COR-L47 (cell line): ENCODE measurements at places on chromosomes 3 and 15.
A peak's percentile ranks its signal among the peaks of the same experiment; 100 is the strongest.

GRCh38 chr15:55703873-55704301 lies 39.1 kb downstream of the PRTG start:
- no peak for DNase-seq

DNA sequence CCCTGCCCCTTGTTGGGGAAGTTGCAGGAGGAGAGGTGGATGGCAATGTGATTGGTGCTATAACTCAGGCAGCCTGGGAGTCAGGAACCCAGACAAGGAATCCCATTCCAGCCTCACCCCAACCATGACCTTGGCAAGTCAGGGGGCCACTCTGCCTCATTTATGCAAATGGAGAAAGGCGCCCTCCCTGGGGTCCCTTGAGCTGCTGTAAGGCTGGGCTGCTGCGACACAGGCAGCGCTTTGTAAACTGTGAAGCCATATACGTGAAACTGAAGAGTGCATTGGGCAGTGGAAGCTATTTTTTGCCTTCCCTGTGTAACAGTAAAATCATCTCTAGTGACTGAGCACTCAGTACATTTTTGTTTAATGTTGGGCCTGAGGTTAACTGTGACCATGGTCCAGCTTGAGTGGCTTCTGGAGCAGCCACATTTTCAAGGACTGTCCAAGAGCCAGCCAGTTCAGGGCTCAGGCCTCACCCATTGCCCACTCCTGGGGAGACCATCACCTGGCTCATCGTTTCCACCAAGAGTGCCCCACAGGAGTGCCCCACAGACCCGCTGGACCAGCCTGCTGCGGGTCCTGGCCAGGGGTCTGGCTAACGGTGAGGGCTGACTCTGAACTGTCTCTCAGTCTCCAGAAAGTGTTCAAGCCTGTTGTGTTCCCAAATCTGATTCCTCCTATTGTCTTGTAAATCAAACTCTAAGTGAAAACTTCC lies 27.9 kb downstream of the KIF7 start:
- DNase-seq, result no peak

DNA sequence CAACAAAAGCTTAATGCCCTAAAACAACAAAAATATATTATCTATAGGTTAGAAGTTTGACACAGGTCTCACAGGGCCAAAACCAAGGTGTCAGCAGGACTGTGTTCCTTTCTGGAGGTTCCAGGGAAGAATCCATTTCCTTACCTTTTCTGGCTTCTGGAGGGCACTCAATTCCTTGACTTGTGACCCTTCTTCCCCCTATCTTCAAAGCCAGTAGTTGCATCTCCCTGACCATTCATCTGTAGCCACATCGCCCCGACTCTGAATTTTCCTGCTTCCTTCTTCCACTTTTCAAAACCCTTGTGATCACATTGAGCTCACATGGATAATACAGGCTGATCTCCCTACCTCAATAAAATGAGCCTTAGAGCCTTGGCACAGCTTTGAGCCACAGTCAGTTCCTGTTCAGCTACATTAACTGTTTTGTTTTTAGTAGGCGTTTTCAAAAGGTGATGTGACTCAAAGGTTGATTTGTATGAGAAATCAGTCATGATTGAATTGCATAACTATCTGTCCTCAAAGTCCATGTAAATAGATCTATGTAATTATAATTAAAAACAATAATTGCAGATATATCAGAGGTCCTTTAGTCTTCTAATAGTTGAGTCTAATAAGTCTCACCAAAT lies 12.4 kb downstream of the PFN2 start:
- DNase-seq, result no peak

GRCh38 chr3:120601554-120601953 lies 5.4 kb downstream of the NDUFB4 start:
- DNase-seq, result no peak

- no peak for DNase-seq
Observed at GRCh38 chr3:177590826-177591225, 393.5 kb upstream of the TBL1XR1 start.

GRCh38 chr3:101081999-101082398 lies 88.8 kb upstream of the ABI3BP start:
- no peak for DNase-seq

DNA sequence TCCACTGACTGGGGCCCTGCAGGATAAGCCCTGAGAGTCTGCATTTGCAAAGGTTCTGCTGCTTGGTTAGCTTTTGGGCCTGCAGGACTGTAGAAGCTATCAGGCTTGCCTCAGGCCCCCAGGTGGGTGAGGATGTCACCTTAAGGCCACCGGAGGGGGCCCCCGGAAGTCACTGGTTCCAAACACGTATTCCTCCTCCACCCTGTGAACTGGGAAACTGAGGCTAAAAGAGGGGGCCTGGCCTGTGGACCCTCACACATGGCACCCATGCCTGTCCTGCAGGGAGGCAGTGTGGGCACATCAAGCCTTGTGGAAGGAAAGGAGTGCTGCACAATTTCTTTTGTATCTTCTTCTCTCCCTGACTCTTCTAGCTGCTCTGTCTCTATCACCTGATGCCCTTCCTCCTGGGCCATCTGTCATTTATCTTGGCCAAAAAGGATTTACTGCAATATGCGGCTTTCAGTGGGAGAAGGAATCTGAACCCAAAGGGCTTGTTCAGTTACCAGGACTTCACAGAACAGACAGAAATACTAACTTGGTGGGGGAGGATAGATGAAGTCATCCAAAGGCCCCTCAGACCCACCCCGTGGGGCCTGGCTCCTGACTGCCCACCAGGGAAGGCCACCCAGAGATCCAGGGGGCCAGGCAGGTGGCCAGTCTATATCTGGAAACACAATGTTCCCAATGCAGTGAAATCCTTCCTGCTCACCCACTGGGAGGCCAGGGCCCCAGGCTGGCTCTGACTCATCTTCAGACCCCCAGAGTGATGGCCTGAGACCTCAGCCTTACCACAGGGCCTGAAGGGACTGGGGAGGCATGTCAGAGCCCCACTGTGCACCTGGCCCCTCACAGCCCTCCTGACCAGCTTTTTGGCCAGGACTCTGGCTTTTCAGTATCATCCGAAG lies 18.3 kb downstream of the UBAP1L start:
- no peak for DNase-seq

DNA sequence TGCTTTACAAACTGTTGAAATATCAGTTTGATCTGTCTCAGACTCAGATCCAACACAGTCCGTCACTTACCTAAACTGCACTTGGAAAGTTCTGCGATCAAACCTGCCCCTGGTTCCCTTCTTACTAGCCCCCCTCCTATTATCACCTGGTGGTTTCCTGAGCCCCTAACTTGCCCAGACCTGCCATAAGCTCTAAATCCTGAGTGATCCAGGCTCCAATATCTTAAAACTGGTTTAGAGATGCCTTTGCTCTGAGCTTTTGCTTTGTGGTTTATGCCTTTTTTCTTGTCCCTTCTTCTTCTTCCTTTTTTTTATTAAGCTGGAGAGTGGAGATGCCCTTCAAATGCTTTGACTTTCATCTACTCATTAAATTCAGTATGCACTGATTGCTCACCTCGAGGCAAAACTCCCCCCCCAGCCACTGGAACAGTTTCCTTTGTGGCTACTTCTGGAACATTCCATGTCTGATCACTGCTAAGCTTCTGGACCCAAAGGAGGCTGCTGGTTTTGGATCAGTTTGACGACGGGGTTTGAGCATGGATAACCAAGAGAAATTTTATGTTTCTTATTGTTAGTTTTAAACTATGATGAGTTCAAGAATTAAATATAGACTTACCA lies 3.5 kb upstream of the ITGB5 start:
- no peak for DNase-seq

- DNase-seq, result no peak
Observed at GRCh38 chr3:184666442-184666841, 45.4 kb downstream of the MAGEF1 start.

- peak; percentile 13 for DNase-seq
Observed at GRCh38 chr15:88894348-88894818, 961 bp downstream of the HAPLN3 start.

DNA sequence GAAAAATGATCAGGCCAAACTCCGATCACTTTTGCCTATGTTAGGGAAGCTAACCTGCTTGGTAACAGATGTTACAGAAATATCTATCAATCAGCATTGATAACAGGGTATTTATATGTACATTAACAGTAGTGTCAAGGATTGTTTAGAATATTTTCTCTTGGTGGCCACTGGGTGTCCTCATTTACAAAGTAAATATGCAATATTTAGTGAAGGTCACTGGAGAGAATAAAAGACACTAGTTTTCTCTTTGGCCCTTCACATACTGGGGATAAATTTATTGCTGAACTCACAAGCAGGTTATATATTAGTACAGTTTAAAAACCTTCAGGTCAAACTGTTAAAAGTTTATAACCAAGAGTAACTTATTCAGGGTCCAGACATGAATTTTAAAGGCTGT lies 69.0 kb downstream of the TIGIT start:
- peak; percentile 52 for DNase-seq

GRCh38 chr3:37349640-37350039 lies 175.3 kb upstream of the LRRFIP2 start:
- no peak for DNase-seq

GRCh38 chr3:197559651-197560050 lies 3.9 kb upstream of the BDH1 start:
- DNase-seq, result no peak

- DNase-seq, result no peak
Observed at GRCh38 chr3:71309886-71310285, 273.6 kb downstream of the FOXP1 start.

GRCh38 chr15:50881121-50882048 lies 27.1 kb upstream of the AP4E1 start:
- no peak for DNase-seq

GRCh38 chr15:39701988-39702387 lies 80.7 kb downstream of the FSIP1 start:
- no peak for DNase-seq

DNA sequence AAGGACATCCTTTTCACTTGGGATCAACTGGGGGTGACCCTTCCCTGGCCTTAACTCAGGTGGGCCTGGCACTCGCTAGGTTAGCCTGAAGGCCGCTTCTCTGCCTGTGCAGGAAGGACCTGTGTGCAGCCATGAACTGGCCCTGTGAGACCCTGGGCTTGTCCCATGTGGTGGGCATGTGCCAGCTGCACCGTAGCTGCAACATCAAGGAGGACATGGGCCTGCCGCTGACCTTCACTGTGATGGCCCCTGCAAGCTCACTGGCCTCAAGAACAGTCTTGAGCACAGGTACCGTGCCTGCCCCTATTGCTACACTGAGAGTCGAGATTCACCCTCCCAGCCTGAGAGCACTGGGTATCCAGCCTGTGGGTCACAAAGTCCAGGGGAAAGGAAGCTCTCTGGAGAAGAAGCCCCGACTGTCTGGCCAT lies 43.0 kb downstream of the SAXO2 start:
- DNase-seq, result no peak

GRCh38 chr15:50798684-50799083 lies 33.2 kb upstream of the SPPL2A start:
- no peak for DNase-seq

- DNase-seq, result no peak
Observed at GRCh38 chr3:188518835-188519452, 365.0 kb downstream of the LPP start.

GRCh38 chr3:63908081-63908736 lies 4.0 kb downstream of the SCAANT1 start:
- no peak for DNase-seq

DNA sequence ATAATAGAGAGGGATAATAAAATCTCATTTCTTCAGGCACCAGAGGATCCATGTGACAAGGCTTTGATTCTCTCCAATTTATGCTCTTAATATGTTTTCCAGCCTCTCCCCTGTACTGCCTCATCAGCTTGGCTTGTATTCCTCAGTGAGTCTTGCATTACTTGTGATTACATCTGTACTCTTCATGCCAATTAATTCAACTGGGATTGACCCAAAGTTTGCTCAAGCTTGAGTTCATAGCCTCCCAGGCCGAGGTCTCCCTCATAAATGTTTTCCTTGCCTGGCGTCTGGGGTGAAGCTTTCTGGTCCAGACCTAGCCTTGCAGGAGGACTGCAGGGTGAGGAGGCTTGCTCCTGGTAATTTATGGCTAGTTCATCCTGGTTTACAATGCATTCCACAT lies 146.9 kb downstream of the CHST2 start:
- DNase-seq, result no peak

DNA sequence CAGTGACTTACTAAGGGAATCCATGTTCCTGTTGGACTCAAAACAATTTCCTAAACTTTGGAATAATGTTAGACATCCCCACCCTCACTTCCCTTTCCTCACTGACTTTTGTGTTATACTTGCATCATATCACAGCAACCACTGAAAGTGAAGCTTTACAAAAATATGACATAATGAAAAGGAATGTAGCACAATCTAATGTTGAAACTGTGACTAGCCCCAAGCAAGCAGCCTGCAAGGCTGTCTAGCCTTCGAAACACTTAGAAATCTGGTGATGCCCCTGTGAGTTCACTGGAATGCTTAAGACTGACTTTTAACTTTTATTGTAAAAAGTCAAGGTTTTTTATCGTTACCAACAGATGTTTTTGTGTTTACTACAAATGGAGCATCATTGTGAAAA lies 203.7 kb upstream of the ZNF385D start:
- DNase-seq, result no peak

DNA sequence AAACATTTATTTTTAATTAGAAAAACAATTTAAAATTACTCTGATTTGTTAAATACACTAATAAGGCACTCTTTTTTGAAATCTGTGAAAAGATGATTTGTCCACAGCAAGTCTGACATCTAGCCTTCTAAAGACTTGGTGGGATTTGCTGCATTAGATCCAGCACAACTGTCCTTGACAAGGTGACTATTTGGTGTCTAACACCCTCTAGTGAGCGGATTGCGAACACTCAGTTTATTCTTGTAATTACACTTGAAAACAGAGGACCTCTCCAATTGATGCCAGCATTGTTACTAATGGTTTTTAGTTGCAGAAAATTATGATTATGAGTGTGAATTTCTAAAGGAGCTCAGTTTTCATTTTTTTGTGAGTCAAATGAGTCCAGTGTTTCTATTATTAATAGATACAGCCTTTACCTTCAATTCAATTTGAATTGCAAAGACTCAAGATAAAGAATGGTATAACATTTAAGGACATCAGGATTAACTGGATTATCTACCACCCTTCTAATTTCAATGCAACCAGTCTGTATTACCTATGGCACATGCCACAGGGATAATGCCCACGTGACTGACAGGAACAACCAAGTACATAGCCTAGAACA lies 29.7 kb upstream of the STRIT1 start:
- DNase-seq, result peak; percentile 80

- no peak for DNase-seq
Observed at GRCh38 chr15:90004671-90005070, 3.5 kb downstream of the ZNF710 start.

DNA sequence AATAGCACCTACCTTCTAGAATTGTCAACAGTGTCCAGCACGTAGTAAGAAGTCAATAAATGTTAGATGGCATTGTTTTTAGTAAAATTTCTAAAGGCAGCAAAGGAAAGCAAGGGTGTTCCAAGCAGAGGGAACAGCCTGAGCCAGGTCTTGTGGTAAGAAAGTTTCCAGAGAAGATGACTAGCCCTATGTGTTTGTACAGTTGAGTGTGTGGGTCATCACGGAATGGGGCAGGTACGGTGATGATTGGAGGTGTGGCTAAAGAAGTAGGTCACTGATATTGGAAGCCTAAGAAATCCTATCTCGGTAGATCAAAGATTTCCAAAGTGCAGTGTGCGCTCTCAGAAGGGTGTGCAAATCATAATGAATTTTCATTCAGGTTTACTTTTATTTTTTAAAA lies 94.2 kb upstream of the BCL6 start:
- no peak for DNase-seq

GRCh38 chr15:77024273-77025082 lies 29.6 kb downstream of the PSTPIP1 start:
- peak; percentile 14 for DNase-seq
